ENCODE measurements at places on chromosomes 3 and 15.

DNA sequence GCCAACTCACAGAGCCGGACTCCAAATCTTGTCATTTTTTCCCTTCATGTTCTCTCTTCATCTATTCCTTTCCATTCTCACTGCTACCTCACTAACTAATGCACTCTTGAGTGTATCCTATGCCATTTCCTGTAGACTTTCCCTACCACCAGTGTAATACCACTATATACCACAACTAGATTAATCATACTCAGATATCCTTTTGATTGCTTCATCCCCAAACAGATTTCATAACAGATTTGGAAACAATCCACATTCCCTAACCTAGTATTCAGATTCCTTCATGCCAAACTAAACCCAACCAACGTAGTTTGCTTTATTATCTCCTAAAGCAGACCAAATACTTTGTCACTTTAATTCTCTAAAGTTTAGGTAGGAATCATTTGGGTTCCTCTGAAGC is 2.6 kb upstream of the PLOD2 start:
- no peak for DNase-seq
- H3K27me3 ChIP-seq, result no peaks in the 10 kb centered on the region
- H3K36me3 ChIP-seq, result no peaks in the 10 kb centered on the region
- peak overlapping the region; percentile 0 for H3K27ac ChIP-seq

- no peaks in the 10 kb centered on the region for H3K4me1 ChIP-seq
- no peak overlapping the region for H3K4me3 ChIP-seq
- H3K27ac ChIP-seq, result no peak overlapping the region
- H3K27me3 ChIP-seq, result no peaks in the 10 kb centered on the region
- DNase-seq, result no peak
- H3K36me3 ChIP-seq, result no peaks in the 10 kb centered on the region
These were observed 137.6 kb downstream of the IMPG2 start for GRCh38 chr3:101182734-101183133.

GRCh38 chr3:139312959-139313358 is 30.9 kb upstream of the MRPS22 start:
- DNase-seq, result no peak
- no peak overlapping the region for H3K27ac ChIP-seq
- peaks cover 3% of the 10 kb centered on the region for H3K27me3 ChIP-seq
- H3K4me1 ChIP-seq, result no peaks in the 10 kb centered on the region
- no peak overlapping the region for H3K4me3 ChIP-seq

DNA sequence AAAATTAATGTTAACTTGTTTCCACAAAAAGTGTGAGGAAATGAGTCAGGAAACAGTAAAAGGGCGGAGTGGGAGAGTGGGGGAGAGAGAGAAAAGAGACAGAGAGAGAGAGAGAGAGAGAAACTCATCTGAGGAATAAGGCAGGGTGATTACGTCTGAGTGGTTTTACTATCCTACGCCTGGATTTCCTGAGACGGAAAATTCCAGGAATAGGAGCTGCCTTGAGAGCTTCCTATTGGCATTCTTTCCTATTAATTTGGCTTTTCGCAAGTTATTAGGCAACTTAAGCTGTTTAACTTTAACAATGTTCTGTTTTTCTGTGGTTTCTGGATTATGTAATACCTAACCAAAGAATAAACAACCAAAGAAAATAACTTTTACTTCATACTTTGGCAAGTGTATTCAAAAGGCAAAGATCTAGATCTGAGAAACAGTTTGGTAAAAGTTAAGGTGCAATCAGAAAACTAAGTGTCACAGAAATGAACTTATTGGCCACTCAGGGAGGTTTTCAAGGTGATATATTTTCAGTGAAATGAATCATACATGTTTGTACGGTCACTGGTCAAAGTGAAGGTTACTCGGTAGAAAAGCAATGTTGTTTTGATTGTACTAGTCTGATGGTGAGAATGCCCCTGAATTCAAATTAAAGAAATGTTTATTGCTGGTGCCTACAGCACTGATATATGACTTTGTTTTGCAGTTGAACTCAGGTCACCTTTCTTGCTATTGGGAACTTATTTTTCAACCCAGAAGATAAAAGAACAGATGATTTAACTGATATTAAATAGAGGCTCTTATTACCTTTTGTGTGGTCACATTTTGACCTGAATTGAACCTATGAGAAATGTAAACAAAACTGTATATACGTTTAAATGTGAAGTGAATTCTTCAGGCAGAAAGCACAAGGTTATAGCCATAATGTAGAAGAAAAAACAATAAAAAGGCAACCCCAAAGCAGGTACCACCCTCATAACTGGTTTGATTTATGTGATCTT is 39.9 kb upstream of the TNFSF10 start:
- H3K27ac ChIP-seq, result no peak overlapping the region
- no peaks in the 10 kb centered on the region for H3K27me3 ChIP-seq
- H3K4me1 ChIP-seq, result no peaks in the 10 kb centered on the region
- H3K36me3 ChIP-seq, result no peaks in the 10 kb centered on the region

- H3K36me3 ChIP-seq, result no peaks in the 10 kb centered on the region
- H3K27ac ChIP-seq, result no peak overlapping the region
- no peaks in the 10 kb centered on the region for H3K27me3 ChIP-seq
- H3K4me3 ChIP-seq, result no peak overlapping the region
- no peaks in the 10 kb centered on the region for H3K4me1 ChIP-seq
These were observed 60.5 kb downstream of the THBS1 start for GRCh38 chr15:39641191-39641889.

Data from glutamatergic neuron (in vitro differentiated cells).